Activated naive CD8-positive, alpha-beta T cell treated with anti-CD3 and anti-CD28 coated beads for 36 hours (primary cell): ENCODE measurements at places on chromosomes 3 and 15. TPM values are rescaled to one million over a fixed set of nuclear protein-coding genes. Genes with fewer than 3 reads are reported as not detected.

- no peak for DNase-seq
Observed at GRCh38 chr15:59273234-59273633, 66.6 kb downstream of the LDHAL6B start.

GRCh38 chr15:39587096-39587721 lies 6.3 kb downstream of the THBS1 start:
- no peak for DNase-seq

DNA sequence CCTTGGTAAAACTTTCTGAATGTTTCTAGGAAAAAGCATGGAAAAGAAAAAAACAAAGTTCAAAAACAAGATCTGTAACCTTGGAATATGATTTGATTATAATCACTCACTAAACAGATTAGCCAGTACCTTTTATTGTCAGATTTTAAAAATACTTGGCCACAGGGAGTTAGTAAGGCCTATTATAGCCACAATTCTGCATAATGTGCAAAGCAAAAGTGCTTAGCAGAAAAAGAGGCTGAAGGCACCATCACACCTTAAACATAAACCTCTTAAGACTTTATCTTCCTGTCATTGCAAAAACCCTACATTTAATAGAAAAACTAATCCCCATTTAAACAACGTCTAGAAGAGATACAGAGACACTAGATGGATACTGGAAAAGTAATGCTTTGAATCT lies 41.8 kb downstream of the CHSY1 start:
- DNase-seq = no peak

DNA sequence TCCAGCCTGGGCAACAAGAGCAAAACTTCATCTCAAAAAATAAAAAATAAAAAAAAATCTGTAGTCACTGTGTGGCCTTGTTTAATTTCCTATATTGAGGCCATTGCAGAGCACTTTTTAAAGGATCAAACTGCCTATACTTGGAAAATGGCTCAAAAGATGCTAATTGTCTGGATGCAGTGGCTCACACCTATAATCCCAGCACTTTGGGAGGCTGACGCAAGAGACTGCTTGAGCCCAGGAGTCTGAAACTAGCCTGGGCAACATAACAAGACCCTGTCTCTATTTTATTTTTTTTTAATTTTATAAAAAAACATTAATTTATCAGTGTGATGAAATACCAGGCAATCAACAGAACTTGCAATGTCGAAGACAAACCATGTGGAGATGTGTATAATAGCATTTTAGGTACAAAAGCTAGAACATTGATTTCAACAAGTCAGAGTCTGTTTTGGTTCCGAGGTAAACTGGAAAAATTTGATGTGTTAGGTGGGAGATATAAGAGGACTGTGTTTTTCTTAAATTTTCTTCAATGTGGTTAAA lies 47.0 kb upstream of the SETD2 start:
- no peak for DNase-seq

DNA sequence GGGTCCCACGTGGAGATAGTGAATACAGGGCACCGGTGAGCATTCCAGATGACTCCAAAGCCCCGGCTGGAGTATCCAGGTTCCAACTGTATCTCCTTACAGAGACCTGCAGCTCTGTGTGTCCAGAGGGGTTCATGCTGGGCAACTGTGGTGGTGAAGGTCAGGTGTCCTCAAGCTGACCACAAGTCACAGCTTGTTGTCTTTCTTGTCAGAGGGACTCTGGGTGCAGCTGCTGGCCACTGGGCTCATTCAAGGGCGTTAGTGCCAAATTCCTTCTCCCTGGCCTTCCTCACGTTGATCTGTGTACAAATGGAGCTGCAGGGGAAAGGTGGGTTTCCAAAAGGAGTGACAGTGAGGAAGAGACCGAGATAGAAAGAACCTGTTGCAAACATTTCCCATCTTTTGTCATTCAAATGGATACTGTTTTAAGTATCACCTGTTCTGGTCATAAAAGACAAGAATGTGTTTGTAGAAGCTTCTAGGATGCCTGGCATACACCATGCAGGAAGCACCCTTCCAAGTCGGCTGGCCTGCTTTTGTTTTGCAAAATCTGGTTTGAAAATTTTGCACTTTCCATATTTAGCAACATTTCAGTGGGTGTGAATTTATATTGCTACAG lies 52.5 kb downstream of the CEMIP start:
- no peak for DNase-seq

DNA sequence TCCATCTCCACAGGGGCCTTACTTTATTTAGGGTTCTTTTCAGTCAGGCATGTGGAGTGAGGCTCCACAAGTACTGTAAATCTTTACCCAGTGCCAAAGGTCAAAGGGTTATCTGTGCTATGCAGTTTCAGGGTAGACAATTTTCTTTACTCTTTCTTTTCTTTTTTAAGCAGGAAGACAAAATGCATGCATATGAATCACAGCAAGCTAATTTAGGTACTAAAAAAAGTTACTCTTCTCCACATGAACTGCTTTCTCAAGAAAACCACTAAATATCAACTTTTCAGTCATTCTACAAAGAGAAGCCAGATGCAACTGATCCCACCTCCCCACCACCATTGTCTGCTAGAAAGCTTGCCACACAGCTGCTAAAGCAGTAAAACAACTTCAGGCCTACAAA lies 73.3 kb upstream of the PYGO1 start:
- DNase-seq = no peak

GRCh38 chr3:143924522-143925285 lies 46.9 kb upstream of the DIPK2A start:
- no peak for DNase-seq

The BBX gene
- 41.8 TPM for total RNA-seq

The GREM1 gene
- total RNA-seq = not detected

The TRH gene
- not detected for total RNA-seq

The LRRIQ4 gene
- 0.18 TPM for total RNA-seq
